ENCODE measurements at places on chromosomes 1 and 21. TPM values are rescaled to one million over a fixed set of nuclear protein-coding genes. Genes with fewer than 3 reads are reported as not detected.

DNA sequence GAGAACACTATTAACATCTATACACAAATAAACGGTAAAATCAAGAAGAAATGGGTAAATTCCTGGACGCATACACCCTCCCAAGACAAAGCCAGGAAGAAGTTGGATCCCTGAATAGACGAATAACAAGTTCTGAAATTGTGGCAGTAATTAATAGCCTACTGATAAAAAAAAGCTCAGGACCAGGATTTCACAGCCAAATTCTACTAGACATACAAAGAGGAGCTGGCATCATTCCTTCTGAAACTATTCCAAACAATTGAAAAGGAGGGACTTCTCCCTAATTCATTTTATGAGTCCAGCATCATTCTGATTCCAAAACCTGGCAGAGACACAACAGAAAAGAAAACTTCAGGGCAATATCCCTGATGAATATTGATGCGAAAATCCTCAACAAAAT lies 70.7 kb upstream of the FMO3 start:
- no peak for DNase-seq

DNA sequence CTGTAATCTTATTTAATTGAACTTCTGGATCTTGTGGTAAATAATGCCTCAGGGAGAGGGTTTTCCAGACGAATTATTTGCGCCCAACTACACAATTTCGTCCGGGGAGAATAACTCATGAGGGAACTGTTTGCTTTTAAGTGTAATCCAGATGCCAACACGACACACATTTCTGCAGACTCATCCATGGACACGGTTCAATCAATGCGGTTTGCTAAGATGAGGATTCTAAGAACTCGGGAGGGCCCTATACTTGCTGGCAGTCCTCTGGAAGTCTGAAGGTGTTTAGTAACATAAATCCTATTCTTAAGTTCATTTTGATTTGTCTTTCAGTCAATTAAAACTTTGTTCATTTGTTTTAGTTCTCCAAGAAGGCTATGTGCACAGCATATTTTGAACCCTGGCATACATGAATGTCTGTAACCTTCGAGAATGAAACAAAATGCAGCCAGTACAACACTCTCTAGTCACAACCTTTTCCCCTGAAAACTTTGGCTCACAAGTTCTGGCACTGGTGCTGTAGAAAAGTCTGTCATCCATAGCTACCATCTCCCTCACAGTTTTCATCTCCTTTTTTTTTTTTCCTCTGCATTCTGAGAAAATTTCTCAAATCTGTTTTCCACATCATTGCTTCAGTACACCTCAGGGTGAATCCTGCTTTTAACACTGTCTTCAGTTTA lies 38.8 kb downstream of the DIPK1A start:
- DNase-seq = no peak

NTMT2 gene
- total RNA-seq = not detected

AMY1B gene
- total RNA-seq = not detected

- DNase-seq = no peak
Observed at GRCh38 chr1:247962911-247963588, 2.0 kb upstream of the OR2AK2 start.

DNA sequence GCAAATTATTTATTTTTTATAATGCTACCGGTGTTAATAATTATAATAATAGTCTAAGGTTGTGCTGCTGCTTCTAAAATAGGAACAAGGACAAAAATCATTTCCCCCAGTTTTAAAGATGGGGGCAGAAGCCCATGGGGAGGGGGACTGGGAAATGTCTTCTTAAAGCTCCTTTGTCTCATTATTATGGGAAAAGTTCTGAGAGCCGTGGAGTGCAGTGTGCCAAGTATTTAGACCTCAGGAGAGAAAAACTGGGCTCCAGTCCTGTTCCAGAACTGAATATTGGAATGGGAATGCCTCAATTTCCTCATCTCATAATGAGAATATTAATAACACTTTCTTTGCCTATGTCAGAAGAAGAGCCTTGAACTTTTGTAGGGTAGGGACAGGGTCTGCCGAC lies 40.9 kb upstream of the ATF3 start:
- no peak for DNase-seq

DNA sequence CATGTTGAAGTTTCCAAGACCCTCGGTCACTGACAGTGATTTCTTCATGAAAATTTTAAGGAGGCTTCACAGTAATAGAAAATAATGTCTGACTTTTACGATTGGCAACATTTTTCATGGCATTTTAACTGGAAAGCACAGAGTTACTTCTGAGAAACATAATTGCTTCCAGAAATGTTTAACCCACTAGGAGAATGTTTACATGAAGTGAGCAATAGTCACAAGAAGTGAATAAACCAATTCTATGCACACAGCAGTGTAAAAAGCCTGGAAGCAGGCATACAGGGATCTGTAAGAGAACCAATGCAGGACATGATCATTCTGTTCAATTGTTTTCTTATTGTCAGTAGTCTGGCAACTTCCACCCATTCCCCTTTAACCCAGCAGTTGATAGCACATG lies 316.2 kb upstream of the CXADR start:
- DNase-seq = no peak

- DNase-seq = no peak
Observed at GRCh38 chr1:183590244-183591191, at the start of gene NCF2. Gene NCF2, minus strand, starts transcription at chr1:183590459. Its CDS starts 130 bp downstream, at chr1:183590329.
